ENCODE measurements at places on chromosomes 2 and 18. TPM values are rescaled to one million over a fixed set of nuclear protein-coding genes. Genes with fewer than 3 reads are reported as not detected.
A peak's percentile ranks its signal among the peaks of the same experiment; 100 is the strongest.

- no peaks in the 10 kb centered on the region for H3K27me3 ChIP-seq
- no peak for DNase-seq
- no peak overlapping the region for H3K27ac ChIP-seq
- no peak overlapping the region for H3K4me3 ChIP-seq
These were observed 18.0 kb upstream of the FAP start for GRCh38 chr2:162261032-162261945.

DNA sequence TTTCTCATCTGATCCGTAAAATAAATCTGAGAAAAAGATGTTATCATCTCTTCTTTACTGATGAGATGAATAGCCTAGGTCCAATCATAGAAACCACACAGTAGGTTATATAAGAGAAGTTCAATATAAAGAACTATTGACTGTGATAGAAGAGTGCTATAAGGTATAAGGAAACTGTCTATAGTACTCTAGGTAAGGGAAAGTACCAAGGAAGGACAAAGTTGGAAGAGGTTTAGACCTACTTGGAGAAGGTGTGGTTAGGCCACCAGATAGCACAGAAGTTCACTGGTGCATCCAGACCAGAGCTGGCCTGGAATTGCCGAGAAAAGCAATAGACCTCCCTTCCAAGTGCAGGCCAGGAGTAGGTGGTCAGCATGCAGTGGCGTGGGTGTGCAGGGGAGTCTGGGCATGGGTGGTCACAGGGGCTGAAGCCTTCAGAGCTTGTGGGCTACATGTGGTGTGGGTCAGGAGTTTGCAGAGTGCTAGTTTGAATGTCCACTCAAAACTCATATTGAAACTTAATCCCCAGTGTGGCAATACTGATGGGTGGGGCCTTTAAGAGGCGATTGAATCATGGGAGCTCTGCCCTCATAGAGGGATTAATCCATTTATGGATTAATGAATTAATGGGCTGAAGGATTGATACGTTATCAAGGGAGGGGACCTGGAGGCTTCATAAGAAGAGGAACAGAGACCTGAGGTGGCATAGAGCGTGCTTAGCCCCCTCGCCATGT is 86.3 kb downstream of the ALPK2 start:
- H3K4me3 ChIP-seq, result no peak overlapping the region
- H3K27ac ChIP-seq, result peak overlapping the region; percentile 89
- no peak for DNase-seq
- H3K4me1 ChIP-seq, result peaks cover 85% of the 10 kb centered on the region
- H3K27me3 ChIP-seq, result peaks cover 3% of the 10 kb centered on the region

- no peak overlapping the region for H3K4me3 ChIP-seq
- DNase-seq, result no peak
- peaks cover 43% of the 10 kb centered on the region for H3K36me3 ChIP-seq
- no peaks in the 10 kb centered on the region for H3K27me3 ChIP-seq
- no peak overlapping the region for H3K27ac ChIP-seq
These were observed 106.0 kb downstream of the KIAA1328 start for GRCh38 chr18:36934884-36935283.

DNA sequence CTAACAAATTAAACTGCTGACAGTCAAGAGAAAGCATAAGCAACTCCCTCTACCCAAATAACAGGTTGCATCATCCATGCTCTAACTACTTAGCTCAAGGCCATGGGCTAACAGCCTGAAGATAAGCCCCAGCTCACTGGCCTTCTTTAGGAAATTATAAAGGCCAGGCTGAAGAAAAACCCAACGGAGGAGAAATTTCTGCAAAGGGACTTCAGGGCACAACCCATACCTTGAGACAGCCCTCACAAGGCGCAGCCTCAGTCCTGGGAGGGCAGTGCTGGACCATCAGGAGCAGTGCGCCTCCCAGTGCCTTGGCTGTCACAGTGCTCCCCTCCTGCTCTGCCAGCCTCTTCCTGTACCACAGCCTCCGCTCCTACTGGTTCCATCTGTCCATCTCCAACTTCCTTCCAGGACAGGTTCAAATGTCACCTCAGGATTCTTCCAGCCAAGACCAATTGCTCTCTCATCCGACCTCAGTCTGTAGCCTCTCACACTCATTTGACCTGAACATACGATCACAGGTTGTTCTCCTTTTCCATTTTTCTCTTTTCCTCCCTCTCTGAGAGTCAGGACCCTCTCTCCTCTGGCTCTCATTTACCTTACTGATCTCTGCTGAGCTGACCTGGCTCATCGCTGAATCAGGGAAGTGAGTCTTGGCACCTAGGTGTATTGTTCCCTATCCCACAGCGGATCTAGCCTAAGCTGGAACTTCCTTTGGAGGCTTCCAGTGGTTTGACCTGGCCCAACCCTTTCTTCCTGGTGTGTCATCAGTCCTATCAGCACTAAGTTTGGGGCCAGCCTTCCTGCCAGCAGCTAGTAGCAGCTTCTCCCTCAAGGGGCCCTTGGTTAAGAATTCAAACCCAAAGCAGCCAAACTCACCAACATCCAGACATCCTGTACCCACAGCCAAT is 1.9 kb downstream of the MCFD2 start:
- no peak overlapping the region for H3K27ac ChIP-seq
- DNase-seq, result no peak
- peak overlapping the region; percentile 85 for H3K4me3 ChIP-seq
- no peaks in the 10 kb centered on the region for H3K27me3 ChIP-seq

- DNase-seq, result no peak
- H3K27ac ChIP-seq, result no peak overlapping the region
- H3K4me3 ChIP-seq, result no peak overlapping the region
- H3K27me3 ChIP-seq, result no peaks in the 10 kb centered on the region
- H3K4me1 ChIP-seq, result peaks cover 23% of the 10 kb centered on the region
These were observed 78.8 kb upstream of the ITGB6 start for GRCh38 chr2:160278879-160279177.

Gene ZSWIM2
- not detected for total RNA-seq

All from activated CD4-positive, alpha-beta memory T cell treated with anti-CD3 and anti-CD28 coated beads for 36 hours (primary cell).